SW 1271 (cell line): ENCODE measurements at places on chromosomes 6 and 20.
A peak's percentile ranks its signal among the peaks of the same experiment; 100 is the strongest.

- DNase-seq: no peak
These were observed 43.1 kb downstream of the BLTP3A start for GRCh38 chr6:34834789-34835518.

DNA sequence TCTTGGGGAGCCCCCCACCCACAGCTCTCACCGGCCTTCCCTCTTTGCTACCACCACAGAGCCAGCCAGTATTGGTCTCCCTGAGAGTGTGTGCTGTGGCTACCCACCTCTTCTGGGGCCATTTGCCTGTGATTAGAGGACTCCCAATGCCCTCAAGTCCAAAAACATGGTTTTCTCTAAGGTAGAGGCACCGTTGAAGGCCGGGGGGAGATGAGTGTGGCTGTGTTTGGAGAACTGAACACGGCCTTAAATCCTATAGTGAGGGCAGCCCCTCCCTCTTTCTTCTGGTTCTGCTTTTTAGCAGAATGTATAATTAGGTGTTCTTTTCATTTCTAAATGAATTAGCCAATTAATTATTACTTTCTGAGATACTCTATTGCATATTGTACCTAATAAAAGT lies 2.5 kb downstream of the CCR6 start:
- no peak for DNase-seq

DNA sequence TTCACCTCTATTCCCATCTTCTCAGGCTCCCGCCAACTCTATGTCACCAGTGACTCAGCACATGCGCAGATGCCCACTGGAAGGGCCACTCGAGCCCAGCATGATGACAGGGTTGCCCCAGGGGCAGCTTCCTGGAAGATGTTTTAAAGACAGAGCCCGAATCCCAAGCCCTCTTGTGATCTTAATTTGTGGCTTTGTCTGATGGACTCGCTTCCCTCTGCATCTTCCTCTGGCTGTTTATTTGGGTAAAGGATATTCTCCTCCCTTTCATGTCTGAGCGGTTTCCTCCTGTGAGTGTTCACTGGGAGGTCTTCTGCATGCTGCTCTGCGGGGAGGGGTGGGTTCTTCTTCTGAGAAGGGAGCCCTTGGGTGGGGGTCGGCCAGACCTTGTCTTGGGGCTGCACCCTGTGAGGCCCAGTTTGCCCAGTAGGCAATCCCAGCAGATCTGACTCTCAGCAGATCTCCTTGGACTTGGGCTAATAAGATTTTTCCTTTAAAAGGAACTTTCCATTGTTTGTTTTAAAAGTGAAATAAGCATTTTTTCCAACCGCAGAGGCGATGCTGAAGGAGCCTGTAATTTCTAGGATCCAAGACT lies 401.0 kb downstream of the CDC5L start:
- no peak for DNase-seq

GRCh38 chr6:159689001-159689400 lies 4.0 kb downstream of the SOD2 start:
- no peak for DNase-seq

GRCh38 chr20:3932681-3933080 lies 43.5 kb downstream of the PANK2 start:
- no peak for DNase-seq

DNA sequence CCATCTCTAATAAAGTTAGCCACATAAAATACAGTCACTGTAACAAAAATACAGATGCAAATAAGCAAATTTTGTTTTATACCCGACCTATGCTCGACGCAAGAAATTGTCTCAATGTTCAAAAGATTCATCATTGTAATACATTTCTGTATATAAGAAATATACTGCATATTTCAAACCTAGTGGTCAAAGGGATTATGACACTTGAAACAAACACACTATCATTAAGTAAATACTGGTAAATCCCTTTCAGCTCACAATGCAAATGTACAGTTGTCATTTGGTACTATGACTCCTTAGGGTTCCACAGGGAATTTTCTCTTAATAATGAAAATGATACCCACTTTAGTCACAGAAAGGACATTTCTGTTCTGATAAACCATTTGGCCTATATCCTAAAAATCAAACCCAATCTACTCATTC lies 2.2 kb downstream of the HIVEP2 start:
- peak; percentile 64 for DNase-seq

GRCh38 chr20:49697071-49697470 lies 16.6 kb downstream of the B4GALT5 start:
- DNase-seq: no peak

DNA sequence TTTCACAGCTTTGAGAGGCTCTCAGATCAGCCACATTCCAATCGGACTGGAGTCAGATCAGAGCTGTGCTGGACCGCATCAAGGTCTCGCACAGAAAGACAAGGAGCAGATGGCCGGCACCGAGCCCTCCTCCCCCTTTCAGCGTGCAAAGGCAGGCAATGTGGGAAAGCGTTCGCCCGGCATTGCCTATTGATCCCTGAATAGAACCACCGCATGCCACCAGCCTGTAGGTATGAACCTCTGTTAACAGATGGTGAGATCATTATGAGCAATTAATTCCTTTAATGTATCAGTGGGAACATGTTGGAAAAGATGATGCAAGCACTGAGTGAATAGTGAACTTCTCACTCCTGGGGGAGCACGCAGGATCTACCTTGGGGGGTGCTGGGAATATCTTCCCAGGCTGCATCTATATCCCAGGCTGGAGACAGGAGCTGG lies 117.5 kb upstream of the ID4 start:
- no peak for DNase-seq

GRCh38 chr20:49928411-49929141 lies 7.6 kb upstream of the RNF114 start:
- peak; percentile 51 for DNase-seq

- no peak for DNase-seq
These were observed 39.6 kb upstream of the PRSS35 start for GRCh38 chr6:83472767-83473166.

- DNase-seq: no peak
These were observed 16.9 kb downstream of the SYTL3 start for GRCh38 chr6:158666628-158667359.

GRCh38 chr6:93040375-93040774 lies 379.0 kb downstream of the EPHA7 start:
- DNase-seq: no peak

GRCh38 chr20:60903325-60903971 lies 348.6 kb upstream of the CDH4 start:
- no peak for DNase-seq

- DNase-seq: no peak
These were observed 73.2 kb downstream of the VEGFA start for GRCh38 chr6:43843097-43843645.

GRCh38 chr20:45409521-45410272 lies 1.6 kb downstream of the DBNDD2 start:
- DNase-seq: no peak

DNA sequence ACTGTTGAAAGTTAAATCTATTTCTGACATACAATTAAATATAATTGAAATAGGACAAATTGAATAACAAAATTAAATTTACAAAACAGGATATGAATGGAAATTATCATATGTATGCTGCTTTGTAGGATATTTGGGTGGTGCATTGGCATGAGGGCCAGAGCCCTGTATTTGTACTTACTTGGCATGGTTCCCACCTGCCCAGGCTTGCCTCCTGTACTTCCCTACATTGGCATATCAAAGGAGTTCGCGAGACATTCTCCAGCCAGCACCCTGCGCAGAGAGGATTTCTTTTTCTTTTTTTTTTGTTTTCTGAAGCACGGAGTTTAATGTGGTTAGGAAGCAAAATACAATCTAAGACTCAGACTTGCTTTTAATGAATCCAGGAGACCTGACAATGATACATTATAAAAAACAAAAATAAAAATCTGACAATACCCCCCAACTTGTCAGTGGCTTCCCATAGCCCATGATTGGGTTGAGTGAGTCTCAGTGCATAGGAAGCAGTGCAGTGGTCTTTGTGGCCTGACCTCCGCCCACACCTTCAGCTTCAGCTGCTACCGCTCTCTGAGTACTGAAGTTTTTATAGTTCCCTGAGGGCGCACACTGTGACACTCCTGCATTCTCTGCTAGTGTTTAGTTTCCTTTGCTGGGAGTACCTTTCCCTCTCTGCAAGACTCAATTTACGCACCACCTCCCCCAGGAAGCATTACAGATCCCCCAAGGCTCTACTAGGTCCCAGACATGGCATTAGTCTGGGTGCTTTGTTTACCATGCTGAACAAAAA lies 440.8 kb downstream of the UTRN start:
- no peak for DNase-seq

- no peak for DNase-seq
These were observed 5.1 kb downstream of the SOX4 start for GRCh38 chr6:21598674-21599023.

- DNase-seq: no peak
These were observed 192.0 kb downstream of the OGFRL1 start for GRCh38 chr6:71480577-71480976.

DNA sequence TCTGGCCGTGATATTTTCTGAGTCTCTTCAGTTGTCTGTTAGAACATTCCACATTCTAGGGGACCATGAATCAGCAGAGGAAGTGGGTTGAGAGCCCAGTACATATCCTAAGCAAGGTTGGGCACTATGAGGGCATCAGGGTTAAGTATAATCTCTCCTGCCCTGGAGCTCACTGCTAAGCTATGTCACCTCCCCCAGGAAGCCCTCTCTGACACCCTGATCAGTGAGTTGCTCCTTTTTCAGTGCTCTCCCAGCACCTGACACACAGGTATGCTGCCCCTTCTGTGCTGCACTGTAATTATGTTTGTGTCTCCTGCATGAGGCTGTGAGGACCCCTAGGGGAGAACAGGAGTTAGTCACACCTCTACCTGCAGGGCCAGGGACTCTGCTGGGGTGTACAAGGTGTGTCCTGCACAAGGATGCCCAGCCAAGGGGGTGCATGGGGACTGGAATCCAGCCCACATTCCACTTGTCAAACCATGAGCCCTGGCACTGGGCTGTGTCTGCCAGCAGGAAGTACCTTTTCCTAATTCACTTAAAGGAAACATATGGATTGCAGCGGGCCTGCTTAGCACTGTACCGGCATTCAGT lies 3.9 kb downstream of the RAB44 start:
- peak; percentile 19 for DNase-seq

- no peak for DNase-seq
These were observed 1.7 kb downstream of the SHLD1 start for GRCh38 chr20:5751856-5752255.

DNA sequence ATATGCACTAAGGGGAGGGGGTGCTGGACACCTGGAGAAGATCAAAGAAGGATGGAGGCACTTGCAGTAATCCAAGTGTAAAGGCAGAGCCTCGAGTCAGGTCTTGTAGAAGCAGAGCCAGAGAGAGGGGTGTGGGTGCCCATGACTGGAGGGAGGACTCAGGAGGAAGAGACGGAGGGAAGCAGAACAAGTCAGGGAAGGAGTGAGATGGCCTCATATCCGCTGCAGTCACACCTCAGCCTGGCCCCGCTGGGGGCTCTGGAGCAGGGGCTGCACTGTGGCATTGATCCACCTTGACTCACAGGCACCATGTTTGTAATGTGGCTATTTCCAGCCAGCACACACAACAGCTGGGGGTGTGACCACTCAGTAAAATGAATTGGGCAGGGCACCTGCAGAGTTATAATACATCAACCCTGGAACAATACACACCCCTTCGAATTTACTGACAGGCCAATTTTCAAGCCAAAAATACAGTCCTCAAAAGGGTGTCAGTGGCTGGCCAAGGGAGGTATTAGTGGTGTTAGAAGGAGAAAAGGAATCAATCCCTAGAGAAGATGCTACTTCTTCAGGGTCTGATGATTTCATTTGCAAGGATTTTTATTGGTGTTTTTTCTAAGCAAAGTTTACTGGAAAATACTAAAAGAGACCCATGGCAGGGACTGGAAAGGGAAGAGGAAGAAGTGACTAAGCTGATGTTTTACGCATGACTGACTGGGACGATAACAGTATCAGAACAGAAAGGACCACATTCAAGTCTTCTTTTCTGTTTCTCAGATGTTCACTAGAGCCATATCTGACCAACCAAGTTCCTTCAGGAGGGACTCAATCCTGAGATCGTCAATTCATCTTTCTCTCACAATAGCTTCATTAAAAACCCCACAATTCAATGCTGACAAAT lies 18.9 kb upstream of the NXT1 start:
- no peak for DNase-seq

DNA sequence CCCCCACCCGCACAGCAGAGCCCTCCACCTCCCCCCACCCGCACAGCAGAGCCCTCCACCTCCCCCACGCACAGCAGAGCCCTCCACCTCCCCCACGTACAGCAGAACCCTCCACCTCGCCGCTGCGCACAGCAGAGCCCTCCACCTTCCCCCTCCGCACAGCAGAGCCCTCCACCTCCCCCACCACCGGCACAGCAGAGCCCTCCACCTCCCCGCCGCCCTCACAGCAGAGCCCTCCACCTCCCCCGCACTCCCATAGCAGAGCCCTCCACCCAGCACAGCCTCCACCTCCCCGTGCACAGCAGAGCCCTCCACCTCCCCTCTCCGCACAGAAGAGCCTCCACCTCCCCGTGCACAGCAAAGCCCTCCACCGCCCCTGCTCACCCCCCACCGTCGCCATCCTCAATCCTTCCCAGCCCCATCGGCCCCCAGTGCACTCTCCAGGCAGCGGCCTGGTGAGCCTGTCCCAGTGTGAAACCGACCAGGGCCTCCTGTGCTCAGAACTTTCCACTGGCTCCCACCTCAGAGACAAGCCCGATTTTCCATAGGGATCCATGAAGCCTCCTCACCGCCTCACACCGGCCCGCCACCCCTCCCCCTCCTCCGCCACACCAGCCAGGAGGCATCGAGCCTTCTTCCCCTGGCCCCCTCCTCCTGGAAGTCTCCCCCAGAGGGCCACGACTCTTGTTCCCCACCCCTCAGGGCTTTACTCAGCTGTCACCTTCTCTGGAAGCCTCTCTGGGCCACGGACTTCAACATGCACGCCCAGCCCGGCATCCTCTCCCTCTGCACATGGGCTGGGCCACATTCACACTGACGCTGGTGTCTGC lies 347.1 kb downstream of the ZFAND3 start:
- no peak for DNase-seq

GRCh38 chr6:169052462-169052861 lies 201.2 kb downstream of the THBS2 start:
- DNase-seq: no peak

- no peak for DNase-seq
These were observed 46.5 kb downstream of the RRBP1 start for GRCh38 chr20:17635332-17636244.

- DNase-seq: no peak
These were observed 18.3 kb downstream of the SERPINB9 start for GRCh38 chr6:2884804-2885203.

- no peak for DNase-seq
These were observed 26.7 kb upstream of the DEFB112 start for GRCh38 chr6:50076431-50076830.
